ENCODE measurements at places on chromosomes 16 and 17.

- no peak for DNase-seq
These were observed 28.0 kb upstream of the SOX9 start for GRCh38 chr17:72092710-72093322.

- DNase-seq: no peak
These were observed 14.7 kb upstream of the MEOX1 start for GRCh38 chr17:43676471-43676870.

DNA sequence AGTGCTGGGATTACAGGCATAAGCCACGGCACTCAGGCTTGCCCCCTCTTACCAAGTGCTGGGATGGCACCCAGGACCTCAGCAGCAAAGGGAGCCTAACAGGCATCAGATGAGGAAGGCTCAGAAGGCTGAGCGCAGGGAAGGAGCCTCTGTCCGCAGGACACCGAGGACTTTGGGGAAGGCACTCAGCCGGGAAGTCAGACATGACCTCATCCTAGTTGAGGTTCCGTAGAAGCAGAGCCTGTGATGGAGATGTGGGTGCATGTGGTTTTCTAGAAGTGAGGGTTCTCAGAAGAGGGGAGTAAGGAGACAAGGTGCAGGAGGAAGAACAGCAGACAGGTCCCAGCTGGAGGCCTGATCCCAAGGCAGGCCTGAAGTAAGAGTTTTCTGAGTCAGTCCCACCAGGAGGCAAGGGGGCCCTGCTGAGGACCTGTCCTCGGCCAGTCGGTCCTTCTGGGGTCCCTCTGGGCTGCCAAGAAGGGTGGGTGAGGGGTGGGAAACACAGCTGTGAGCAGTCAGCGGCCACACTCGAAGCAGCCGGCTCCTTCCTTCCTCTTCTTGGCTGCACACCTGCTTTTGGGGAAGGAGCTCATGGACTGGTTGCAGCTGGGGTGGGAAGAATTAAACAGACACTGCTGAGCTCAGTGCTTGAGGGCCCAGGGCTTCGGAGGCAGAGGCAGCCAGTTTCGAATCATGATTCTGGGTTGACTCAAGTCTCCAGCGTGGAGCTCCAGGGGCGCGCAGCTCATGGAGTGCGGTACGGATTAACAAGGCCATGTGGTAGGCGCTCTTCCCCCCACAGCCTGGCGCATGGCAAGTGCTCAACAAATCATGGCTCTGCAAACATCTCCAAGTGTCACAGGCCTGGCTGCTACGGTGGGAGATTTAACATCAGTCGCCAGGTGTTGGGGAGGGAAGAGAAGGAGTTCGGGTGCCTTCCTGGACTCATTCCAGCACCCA lies 38.9 kb upstream of the SNN start:
- DNase-seq: no peak

DNA sequence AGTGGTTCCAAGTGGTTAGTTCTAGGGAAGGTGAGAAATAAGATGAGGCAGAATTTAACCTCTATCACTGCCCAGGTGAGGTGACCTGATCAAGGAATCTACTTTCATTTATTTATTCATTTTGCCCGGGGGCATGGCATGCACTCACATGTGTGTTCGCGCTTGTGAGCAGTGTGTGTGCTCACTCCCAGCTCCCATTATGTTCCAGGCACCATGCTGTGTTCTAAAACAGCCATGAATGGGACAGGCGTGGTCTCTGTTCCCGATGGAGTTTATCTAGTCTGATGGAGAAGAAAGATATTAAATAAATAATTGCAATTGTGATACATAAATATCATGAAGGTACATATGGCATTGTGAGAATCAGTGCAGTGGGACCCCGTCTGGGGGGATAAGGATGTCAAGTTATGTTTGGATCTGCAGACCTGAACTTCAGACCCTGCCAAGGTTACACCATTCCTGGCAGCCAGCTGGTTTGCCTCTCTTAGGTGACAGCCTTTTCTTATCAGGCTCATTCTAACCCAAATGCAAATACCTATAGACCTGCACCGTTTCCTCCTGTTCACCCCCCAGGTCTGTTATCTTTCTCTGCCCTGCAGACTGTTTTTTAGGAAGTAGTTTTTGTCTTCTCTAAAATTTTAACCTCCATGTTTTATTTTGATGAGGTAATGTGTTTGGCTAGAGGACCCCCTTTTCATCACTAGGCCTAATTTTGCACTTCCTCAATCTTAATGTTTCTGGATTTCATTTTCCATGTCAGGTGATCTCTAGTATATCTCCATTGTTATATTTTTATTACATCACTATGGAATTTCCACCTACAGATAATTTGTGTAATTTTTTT lies 11.8 kb downstream of the CYB5B start:
- DNase-seq: no peak

- DNase-seq: no peak
These were observed 56.3 kb upstream of the ADAMTS18 start for GRCh38 chr16:77491091-77491490.

- no peak for DNase-seq
These were observed 246.7 kb upstream of the SDK2 start for GRCh38 chr17:73890831-73891405.

DNA sequence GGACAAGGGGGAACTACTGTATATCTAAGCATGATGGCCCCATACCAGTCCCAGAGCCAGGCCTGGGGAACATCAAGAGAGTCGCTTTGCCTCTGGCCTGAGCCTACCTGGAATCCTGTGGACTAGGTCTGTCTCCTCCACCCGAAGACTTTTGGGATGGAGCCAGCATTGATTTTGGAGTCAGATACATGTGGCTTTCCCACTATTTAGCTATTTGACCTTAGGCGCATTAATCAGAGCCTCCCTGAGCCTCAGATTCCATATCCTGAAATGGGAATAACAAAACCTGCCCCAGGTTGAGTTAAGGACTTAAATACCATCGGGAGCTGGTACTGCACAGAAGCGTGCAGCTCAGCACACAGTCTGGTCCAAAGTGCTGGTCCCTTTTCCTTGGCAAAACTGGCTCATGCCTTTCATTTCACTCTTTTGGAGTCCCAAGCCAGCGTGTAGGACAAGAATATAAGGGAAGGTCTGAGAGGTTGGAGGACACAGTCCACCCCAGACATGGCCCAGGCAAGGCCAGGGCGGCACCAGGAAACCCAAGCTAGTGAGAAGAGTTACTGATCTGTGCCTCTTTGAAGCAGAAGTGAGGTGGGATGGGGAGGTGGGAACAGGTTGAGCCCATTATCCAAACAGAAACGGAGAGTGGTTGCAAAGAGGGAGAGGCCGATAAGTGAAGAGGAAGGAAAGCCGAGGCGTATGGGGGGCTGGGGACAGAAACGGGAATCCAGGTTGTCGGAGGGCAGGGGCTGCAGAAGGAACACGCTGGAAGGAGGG lies 986 bp downstream of the FA2H start:
- no peak for DNase-seq

DNA sequence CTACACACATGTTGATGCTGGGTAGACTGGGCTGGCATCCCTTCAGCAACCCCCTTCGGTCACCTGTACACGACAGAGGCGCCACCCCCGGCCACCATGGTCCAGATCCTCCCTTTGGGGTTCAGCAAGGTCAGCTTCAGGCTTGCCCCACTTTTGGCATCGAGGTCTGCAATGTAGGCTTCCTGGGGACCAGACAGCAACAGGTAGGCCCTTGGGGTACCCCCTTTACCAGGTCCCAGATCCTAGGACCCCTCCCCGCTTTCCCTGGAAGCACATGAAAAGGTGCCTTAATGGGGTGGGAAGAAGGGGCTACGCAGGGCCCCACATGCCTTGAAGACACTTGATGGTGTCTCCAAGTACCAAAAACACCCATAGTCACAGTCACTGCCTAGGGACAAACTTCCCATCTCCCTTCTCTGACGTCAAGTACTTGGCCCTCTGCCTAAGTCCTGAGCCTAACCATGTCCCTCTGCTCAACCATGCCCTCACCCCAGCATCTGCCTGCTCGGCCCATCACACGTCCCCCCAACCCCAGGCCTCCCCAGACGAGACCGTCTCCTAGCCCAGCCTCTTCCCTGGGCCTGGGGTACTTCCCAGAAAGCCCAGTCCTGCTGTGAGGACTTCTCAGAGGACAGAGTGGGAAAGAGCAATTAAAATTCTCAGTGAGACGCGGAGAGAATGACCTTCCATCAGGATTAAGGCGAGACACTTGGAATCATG lies 12.1 kb downstream of the ACLY start:
- no peak for DNase-seq

- no peak for DNase-seq
These were observed 13.3 kb downstream of the NDUFAF8 start for GRCh38 chr17:81252326-81252986.

DNA sequence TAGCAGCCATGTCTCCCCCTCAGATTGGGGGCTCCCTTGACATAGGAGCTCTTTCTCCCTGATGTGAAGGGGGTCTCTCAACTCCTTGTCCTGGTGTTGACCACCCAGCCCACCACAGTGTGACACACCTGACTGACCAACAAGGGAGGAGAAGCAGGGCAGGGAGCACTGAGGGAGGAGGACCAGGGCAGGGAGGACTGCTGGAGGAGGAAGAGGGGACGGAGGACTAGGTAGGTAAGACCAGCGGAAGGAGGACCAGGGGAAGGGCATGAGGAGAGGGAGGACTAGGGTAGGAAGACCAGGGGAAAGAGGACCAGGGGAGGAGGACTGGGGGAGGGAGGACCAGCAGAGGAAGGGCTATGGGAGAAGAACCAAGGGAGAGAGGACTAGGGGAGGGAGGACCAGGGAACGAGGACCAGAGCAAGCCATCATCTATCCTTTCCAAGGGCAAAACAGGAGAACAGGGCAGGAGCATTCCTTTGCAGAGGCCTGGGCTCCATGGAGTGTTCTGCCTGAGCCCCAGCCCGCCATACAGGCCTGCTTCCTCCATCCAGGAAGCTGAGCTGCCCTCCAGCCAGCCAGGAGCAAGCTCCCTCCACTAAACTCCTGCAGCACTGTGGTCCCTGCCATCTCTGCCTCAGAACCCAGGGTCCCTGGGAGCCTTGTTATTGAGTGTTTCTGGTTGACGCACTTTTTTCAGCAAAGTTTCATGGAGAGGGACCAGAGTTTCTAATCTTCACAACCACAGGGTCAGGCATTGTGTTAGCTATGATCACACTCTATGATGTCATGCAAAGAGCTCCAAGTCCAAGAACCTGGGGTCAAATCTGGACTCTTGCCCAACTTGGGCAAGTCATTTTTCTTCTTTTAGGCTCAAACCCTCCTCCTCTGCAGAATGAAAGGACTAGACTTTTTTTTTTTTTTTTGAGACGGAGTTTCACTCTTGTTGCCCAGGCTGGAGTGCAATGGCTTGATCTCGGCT lies 15.4 kb upstream of the KRT17 start:
- DNase-seq: no peak

DNA sequence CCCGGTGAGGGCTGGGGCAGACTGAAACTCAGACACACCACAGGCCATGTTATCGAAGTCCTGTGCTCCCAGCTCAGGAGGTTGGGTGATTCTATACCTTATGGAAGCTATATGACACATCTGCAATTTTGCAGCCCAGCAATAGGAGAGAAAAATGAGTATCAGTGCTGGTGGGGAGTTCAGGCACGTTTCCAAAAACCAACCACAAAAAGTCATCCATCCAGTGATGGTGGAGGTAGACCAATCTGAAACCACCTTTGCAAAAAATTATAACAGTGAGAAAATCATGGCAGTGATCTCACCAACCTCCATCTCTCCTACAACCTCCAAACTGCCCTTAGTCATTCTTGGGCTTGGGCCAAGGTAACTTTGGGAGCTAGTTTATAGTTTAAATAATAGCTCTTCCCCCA lies 327.9 kb downstream of the SLC39A11 start:
- no peak for DNase-seq

DNA sequence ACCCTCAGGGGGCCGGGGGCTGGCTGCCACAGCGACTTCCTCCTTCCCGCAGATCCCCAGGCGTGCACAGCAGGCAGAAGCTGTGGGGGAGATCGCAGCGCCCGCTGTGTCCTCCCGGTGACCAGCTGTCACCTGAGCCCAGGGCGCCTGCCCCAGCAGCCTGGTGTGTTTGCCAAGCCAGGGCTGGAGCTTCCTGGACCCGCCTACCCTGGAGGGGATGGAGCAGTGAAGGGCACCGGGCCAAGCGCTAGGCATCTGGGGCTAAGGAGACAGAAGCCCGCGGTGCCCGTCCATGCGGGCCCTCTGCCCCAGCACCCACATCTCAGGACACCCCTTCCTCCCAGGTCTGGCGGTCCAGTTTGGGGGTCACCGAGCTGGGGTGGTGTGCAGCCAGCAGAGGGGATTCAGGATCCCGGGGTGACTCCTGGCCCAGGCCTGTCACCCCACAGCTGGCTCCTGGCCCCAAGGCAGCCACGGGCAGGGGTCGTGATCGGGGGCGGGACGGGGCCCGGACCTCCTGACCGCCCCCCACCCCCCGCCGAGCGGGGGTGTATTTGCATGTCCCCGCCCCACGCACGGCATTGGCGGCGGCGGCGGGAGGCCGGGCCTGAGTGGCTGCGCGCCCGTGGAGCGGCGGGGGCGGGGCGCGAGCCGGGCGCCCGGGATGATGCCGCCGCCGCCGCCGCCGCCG lies at the start of gene RAB26:
Gene RAB26, plus strand, starts transcription at position 645 of the 691 bp plus-strand sequence. CDS start 159 bp downstream, outside the sequence.
- DNase-seq: no peak

GRCh38 chr16:79509211-79509631 lies 91.3 kb downstream of the MAF start:
- no peak for DNase-seq

GRCh38 chr17:249236-249993 lies 68.0 kb upstream of the DOC2B start:
- no peak for DNase-seq

DNA sequence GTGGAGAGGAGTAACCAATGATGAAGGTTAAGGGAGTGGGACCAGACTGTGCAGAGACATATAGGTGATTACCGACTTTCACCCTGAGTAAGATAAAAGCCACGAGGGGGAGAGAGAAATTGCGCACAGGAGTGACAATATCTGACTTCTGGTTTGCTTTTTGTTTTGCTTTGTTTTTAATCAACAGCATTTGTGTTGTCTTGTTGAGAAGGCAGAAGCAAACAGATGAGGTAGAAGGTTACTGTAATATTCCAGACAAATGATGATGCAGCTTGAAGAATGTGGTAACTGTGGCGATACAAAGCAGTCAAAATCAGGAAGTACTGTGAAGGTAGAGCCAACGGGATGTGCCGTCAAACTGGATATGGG lies 7.5 kb downstream of the PELP1 start:
- DNase-seq: no peak

DNA sequence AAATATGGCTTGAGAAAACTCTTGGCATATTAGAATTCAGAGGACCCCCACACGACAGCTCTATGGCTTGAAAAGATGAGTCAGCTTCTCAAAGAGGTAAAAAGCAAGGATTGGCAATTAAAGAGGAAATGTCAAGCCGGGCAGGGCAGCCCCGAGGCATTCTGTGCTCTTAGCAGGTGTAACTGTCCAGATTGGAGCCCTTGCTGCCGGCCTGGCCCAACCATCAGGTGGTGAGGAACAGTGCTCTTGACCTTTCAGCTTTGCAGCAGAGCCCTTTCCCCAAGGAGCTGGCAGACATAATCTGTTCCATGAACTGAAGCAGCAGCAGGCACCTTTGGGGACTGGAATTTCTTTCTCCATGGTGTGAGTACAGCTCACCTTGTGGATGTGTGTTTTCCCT lies 287.8 kb downstream of the UTP18 start:
- DNase-seq: no peak

- DNase-seq: peak; percentile 36
These were observed 45.5 kb downstream of the CYTH1 start for GRCh38 chr17:78736526-78737079.

All from stimulated activated CD8-positive, alpha-beta memory T cell treated with anti-CD3 and anti-CD28 coated beads, Interleukin-2, amount 100 ng/mL, for 1 hour (primary cell).